Naive thymus-derived CD8-positive, alpha-beta T cell (primary cell): ENCODE measurements at places on chromosomes 3 and 15. TPM values are rescaled to one million over a fixed set of nuclear protein-coding genes. Genes with fewer than 3 reads are reported as not detected.

The SPATA12 gene
- not detected for polyA plus RNA-seq

The CMTM7 gene
- polyA plus RNA-seq: 122 TPM

The CLRN1 gene
- not detected for polyA plus RNA-seq

The GRK7 gene
- not detected for polyA plus RNA-seq

The RGMA gene
- not detected for polyA plus RNA-seq

The SLC28A1 gene
- not detected for polyA plus RNA-seq

The KBTBD13 gene
- not detected for polyA plus RNA-seq

The EFCAB12 gene
- 0.20 TPM for polyA plus RNA-seq

The ROPN1 gene
- polyA plus RNA-seq: not detected

The SAMMSON gene
- polyA plus RNA-seq: not detected

The SLC24A5 gene
- polyA plus RNA-seq: not detected

The ZNF860 gene
- not detected for polyA plus RNA-seq

DNA sequence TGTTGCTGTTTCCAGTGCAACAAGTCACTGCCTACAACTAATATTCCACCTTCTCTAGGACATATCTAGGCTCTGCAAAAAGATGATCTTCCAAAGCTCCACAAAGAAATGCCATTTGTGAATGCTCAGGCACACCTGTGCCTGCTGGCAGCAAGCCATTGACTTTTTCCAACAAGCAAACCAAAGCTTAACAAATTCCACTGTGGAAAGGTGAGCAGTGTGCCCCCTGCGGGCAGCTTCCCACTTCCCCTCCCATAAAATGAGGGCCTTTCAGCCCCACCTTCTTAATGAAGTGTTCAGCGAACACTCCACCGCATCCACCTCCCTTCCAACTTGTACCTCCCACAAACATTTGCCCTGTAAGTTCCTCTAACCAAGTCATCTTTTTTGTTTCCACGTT lies 157.5 kb upstream of the SLC24A5 start:
- no peaks in the 10 kb centered on the region for H3K4me1 ChIP-seq
- no peak overlapping the region for H3K4me3 ChIP-seq
- H3K36me3 ChIP-seq: no peaks in the 10 kb centered on the region
- DNase-seq: no peak
- H3K27me3 ChIP-seq: peaks cover 27% of the 10 kb centered on the region

DNA sequence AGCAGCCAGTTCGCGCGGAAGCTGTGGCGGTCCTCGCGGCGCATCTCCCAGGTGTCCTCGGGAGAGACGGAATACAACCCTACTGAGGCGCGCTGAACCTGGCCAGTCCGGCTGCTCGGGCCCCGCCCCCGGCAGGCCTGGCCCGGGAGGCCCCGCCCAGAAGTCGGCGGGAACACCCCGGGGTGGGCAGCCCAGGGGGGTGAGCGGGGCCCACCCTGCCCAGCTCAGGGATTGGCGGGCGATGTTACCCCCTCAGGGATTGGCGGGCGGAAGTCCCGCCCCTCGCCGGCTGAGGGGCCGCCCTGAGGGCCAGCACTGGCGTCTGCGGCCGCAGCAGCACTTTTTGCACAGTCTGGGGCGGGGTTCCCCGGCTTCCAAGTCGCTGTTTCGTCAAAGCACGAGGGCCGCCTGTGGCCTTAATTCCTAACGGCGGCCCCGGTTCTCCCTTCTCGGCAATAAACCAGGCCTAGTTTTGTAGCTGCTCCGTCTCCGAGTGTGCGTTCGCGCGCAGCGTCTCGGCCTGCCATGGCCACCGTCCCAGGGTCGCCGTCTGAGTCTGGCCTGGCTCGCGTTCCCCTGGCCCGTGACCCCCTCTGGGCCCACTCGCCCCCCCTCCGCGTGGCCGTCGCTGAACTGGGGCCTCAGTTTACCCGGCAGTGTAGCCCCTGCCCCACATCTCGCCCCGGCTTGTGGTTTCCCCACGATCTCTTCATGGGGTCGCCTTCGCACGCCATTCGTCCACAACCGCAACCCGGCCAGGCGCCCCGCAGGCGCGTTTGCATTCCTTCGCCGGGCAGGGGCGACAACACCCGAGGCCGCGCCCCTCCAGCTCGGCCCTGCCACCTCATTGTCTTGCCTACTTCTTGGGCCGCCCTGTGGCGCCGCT lies 30.0 kb downstream of the NBEAL2 start:
- peaks cover 3% of the 10 kb centered on the region for H3K4me1 ChIP-seq
- DNase-seq: peak; percentile 91
- H3K27ac ChIP-seq: peak overlapping the region; percentile 53

GRCh38 chr15:90343302-90343790 lies 8.7 kb upstream of the ZNF774 start:
- no peaks in the 10 kb centered on the region for H3K36me3 ChIP-seq
- H3K27ac ChIP-seq: no peak overlapping the region
- DNase-seq: no peak
- no peak overlapping the region for H3K4me3 ChIP-seq
- no peaks in the 10 kb centered on the region for H3K27me3 ChIP-seq

DNA sequence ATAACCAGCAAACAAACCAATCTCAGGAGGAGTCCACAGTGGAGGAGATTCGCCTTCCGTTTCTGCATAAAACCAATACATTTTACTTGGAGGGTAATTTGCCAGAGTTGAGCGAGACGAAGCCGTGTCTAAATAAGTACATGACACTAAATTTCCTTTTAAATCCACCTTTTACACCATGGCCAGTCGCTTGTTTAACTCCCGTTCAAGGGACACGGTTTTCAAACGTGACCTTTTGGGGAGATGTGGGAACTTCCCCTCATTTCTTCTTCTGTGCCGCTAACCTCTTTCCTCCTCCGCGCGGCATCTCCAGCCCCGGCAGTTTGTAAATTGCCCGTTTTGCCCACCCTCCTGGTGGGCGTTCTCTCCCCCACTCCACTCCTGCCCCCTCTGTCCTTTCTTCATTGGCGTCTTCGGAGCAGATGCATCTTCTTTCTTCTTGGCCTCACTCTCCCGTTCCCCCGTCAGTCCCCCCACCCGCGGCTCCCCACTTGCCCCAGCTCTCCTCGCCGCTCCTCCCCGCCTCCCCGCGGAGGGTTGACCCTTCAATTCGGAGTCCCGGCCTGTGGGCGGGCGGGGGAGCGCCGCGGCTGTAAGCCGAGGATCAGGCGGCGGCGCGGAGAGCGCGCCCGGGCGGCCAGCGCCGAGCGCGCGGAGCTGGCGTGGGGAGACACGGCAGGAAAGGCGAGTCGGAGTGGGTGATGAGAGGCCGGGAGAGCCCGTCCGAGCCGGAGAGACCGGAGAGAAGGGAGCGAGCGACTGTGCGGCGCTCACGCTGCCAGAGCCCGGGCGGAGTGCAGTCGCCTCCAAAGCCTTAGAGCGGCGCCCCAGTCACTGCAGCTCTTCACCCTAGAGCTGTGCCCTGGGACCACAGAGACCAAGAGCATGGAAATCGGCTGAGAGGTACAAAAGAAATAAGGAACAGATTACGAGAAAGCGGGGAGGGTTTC lies at the start of gene NLGN1:
Gene NLGN1, plus strand, starts transcription at position 584 of the 950 bp plus-strand sequence.
- DNase-seq: no peak
- H3K4me3 ChIP-seq: peak within 1 kb of the TSS; percentile 84
- H3K36me3 ChIP-seq: no peaks in the 10 kb centered on the region
- H3K4me1 ChIP-seq: peaks cover 41% of the 10 kb centered on the region
- no peak within 1 kb of the TSS for H3K27ac ChIP-seq
- H3K27me3 ChIP-seq: peaks cover 76% of the 10 kb centered on the region

DNA sequence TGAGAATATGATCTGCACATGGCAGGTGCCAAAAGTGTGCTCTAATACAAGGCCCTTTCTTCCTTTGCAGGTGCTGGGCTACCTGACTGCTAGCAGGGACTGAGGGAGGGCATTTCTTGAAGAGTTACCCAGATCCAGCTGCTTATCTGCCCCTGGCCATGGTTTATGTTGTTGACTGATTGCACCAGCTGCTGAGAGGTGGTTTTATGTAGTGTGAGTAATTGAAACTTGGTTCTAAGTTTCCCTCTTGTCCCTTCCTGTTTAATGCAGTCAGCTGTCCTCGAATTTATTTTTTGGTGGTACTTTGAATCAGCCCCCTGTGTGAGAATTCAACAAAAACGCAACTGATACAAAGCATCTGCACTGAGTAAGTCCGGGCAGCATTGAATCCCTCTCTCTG lies 288.3 kb upstream of the C2CD4B start:
- H3K27me3 ChIP-seq: no peaks in the 10 kb centered on the region
- H3K27ac ChIP-seq: no peak overlapping the region
- no peaks in the 10 kb centered on the region for H3K36me3 ChIP-seq
- no peak for DNase-seq

DNA sequence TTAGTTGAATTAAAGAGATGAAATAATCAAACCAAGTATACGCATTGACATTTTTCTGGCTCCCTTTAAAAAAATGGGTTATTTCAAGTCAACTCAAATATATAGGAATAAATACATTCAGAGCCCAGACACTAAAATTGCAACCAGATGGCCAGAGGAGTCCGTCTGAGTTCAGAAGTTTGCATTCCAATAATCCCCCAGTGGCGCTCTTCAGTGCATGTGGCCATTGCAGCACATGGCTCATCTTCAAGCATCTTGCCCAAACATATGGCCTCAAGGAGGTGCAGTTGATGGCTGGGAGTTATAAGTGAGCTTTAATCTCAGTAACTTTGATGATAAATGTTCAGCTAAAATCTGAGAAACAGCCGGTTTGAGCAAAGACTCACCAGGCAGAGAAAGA lies 295.8 kb upstream of the LRRN1 start:
- no peak overlapping the region for H3K27ac ChIP-seq
- H3K4me1 ChIP-seq: no peaks in the 10 kb centered on the region
- no peaks in the 10 kb centered on the region for H3K36me3 ChIP-seq
- peaks cover 3% of the 10 kb centered on the region for H3K27me3 ChIP-seq

GRCh38 chr15:38670128-38671005 lies 105.8 kb upstream of the RASGRP1 start:
- peaks cover 48% of the 10 kb centered on the region for H3K4me1 ChIP-seq
- H3K27me3 ChIP-seq: no peaks in the 10 kb centered on the region

DNA sequence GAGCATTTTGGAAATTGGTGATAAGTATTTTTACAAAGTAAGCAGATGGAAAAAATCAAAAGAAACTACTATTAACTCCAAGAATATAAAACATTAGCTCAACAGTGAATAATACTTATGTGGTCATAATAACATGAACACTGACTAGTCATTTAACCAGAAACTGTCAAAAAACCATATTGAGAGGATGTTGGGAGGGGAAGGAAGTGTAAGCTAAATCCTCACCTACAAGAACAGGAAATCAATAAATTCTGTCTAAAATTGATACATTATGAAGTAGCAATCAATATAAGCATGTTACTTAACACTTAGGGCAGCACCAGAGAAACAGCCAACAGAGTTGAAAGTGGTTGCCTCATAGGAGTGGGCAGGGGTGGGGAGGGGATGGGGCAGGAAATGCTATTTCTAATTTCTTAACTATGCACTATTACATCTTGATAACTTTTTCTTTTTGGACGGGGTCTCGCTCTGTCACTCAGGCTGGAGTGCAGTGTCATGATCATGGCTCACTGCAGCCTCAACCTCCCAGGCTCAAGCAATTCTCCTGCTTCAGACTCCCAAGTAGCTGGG lies 41.7 kb downstream of the CCR3 start:
- peaks cover 67% of the 10 kb centered on the region for H3K4me1 ChIP-seq
- H3K36me3 ChIP-seq: no peaks in the 10 kb centered on the region
- no peaks in the 10 kb centered on the region for H3K27me3 ChIP-seq

GRCh38 chr3:87127281-87127680 lies 99.8 kb upstream of the CHMP2B start:
- no peaks in the 10 kb centered on the region for H3K4me1 ChIP-seq
- no peaks in the 10 kb centered on the region for H3K27me3 ChIP-seq
- DNase-seq: no peak
- H3K36me3 ChIP-seq: no peaks in the 10 kb centered on the region
- no peak overlapping the region for H3K27ac ChIP-seq

GRCh38 chr15:45363334-45363733 lies 15.0 kb downstream of the GATM start:
- peaks cover 9% of the 10 kb centered on the region for H3K36me3 ChIP-seq
- no peak overlapping the region for H3K27ac ChIP-seq
- DNase-seq: no peak
- no peaks in the 10 kb centered on the region for H3K4me1 ChIP-seq
- H3K4me3 ChIP-seq: no peak overlapping the region
- H3K27me3 ChIP-seq: no peaks in the 10 kb centered on the region

DNA sequence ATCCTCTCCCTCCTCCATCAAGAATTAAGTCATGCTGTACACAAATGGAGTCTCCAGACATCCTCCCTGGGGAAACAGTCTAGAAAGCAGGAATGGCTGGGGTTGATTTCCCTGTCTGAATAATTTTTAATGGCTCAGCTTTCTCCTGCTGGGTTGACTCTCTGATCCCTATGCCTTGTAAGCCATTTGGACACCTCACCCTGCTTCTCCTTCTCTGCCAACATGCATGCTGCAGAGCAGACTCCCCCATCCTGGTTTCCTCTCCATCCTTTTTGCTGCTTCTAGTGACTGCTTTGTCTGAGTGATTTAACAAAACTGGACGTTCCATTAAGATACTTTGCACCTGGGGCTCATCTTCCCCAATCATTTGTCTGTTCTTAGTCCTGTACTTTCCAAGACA lies 22.2 kb downstream of the SV2B start:
- no peaks in the 10 kb centered on the region for H3K4me1 ChIP-seq
- H3K27ac ChIP-seq: no peak overlapping the region
- peaks cover 12% of the 10 kb centered on the region for H3K27me3 ChIP-seq
- H3K4me3 ChIP-seq: no peak overlapping the region

- H3K36me3 ChIP-seq: no peaks in the 10 kb centered on the region
- H3K27ac ChIP-seq: no peak overlapping the region
- H3K4me1 ChIP-seq: no peaks in the 10 kb centered on the region
Observed at GRCh38 chr15:86055688-86056087, 24.0 kb upstream of the AGBL1 start.

DNA sequence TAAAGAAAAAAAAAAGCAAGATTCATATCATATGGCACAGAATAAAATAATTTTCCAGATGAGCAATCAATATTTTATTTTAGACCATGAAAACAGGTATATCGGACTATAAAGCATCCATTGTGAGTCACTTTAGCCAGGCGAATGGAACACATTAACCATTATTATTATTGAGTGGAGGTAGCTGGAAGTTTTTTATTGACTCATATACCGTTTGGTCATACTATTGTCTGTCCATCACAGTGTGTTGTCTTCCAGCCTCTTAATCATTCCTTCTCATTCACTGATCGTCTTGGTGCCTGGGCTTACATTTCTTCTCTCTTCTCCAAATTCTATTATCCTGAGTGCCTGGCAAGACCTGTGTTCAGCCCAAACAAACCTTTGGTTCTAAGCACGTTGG lies 634.8 kb downstream of the MECOM start:
- H3K4me3 ChIP-seq: no peak overlapping the region
- H3K27ac ChIP-seq: no peak overlapping the region
- H3K27me3 ChIP-seq: no peaks in the 10 kb centered on the region
- no peaks in the 10 kb centered on the region for H3K4me1 ChIP-seq

DNA sequence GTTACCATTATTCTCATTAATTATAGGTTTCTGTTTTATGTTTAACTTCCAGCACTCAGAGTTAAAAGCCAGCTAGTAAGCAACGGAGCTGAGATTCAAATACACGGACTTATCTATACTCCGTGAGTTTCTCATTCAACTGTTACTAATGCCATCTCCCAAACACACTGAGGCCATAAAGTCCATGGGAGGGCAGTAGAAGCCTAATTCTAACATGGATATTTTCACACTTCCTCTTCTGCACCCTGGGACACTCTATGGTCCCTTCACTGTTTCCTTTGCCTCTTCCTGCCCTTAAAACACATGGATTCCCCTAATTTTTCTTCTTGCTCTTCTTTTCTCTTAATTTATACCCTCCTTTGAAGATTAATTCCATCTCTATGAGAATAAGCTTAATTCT lies 245.0 kb downstream of the KLF13 start:
- H3K36me3 ChIP-seq: peaks cover 13% of the 10 kb centered on the region
- H3K27ac ChIP-seq: no peak overlapping the region
- no peaks in the 10 kb centered on the region for H3K4me1 ChIP-seq
- peaks cover 9% of the 10 kb centered on the region for H3K27me3 ChIP-seq
- H3K4me3 ChIP-seq: no peak overlapping the region
